ENCODE measurements at places on chromosomes 4 and X.

GRCh38 chr4:79980448-79980847 is 92.6 kb downstream of the ANTXR2 start:
- no peak for DNase-seq

DNA sequence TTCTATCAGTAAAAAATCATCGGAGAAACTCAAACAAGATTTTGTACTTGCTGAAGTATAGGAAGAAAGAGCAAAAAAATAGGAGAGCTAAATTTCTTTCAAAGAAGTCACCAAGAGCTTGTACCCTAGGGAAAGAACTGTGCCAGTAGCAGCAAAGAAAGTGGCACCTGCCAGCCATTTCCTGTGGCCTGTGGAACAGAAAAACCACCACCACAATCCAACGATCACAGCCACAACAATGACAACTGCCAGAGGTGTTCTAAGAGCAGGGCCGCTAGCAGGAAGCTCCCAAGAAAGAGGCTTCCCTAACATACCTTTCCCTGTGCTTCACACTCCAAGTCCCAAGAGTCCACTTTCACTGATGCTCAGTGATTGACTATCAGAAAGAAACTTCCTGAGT is 266.1 kb upstream of the GPC4 start:
- no peak for DNase-seq

DNA sequence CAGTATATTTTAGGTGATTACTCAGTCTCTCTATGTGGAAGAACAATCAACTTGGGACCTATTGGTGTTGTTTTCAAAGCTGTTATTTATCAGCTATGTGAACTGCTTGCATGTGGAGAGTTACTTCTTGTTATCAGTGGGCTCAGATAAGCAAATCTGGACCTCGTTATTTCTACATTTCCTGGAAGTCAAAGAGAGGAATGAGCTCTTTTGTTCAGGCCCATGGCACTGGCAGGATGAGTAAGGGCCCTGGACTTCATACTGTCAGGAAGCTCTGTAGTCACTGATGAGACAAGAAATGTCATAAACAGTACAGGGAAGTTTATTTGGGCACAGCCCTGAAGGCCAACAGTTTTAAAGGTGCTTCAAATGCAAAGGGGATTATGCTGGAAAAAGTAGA is 760.6 kb upstream of the EPHA5 start:
- no peak for DNase-seq

- no peak for DNase-seq
These were observed 122.4 kb downstream of the SYNPO2 start for GRCh38 chr4:119010909-119011606.

DNA sequence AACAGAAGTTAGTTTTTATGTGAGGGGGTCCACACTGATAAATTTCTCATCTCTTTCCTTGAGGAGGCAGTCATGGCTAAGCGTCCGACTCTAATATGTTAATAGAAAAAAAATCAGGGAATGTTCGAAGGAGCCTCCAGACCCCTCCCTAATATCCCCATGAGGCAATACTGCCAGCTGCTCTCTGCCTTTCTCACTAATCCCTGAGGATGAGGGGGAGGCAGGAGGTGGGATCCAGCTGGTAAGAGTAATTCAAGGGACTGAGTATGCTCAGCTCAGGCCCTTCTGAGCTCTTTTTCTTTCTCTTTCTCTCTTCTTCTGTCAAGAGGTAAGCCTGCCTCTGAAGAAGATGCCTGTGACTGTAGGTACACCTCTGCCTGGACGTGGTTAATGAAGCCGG is 51.7 kb downstream of the PIR start:
- DNase-seq, result no peak

DNA sequence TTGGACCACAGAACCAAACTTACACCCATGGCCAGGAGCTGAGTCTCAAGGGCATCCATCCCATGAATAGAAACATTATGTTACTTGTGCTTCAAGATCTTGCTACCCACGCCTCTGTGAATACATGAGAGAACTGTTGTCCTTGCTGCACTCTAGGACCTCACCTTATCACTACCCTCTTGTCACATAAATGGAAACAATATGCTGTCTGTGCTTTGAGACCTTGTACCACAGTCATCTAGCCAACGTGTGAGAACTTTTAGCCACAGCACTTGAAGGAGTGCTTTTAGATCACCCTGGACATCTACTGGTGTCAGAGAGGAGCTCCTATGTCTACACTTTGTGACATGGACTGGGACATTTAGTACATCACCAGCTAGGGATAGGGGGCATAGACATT is 30.7 kb upstream of the HUWE1 start:
- no peak for DNase-seq

- DNase-seq, result no peak
These were observed 9.7 kb upstream of the PLA2G12A start for GRCh38 chr4:109739547-109739946.

GRCh38 chr4:88998001-88998400 is 59.0 kb downstream of the FAM13A start:
- no peak for DNase-seq

DNA sequence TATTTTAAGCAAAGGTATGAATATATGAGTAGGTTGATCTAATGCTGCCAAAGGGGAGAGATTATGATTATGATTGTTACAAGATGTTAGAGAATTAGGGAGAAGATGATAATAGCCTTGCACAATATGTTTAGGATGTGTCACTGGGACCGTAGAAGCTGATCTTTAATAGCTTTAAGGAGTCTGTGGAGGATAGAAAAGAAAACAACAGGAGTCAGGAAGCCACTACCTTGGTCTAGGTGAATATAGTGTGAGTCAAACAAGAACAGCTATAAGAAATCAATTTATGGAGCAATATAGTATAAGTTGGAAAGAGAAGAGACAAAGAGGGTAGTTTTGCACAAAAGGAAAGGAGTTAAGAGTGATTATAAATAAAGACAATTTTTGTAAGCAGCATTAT is 232.7 kb downstream of the FSTL5 start:
- DNase-seq, result no peak

GRCh38 chrX:17812763-17813162 is 48.3 kb downstream of the RAI2 start:
- peak; percentile 16 for DNase-seq

DNA sequence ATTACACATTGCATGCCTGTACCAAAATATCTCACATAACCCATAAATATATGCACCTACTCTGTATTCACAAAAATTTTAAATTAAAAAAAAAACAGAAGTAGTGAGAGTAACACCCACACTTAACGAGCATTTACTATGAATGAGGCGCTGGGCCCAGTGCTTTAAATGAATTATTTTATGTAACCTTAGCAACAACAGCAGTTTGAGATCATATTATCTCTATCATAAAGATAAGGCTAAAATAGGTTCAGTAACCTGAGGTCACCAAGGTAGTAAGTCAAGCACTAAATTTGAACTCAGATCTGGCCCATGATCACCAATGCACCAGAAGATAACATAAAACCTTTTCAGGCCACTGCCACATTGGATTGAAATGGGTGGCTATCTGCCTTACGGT is 5.3 kb upstream of the PROM1 start:
- no peak for DNase-seq

GRCh38 chrX:149760965-149761364 is 12.9 kb upstream of the HSFX1 start:
- DNase-seq, result no peak

GRCh38 chr4:141587897-141588296 is 48.5 kb upstream of the IL15 start:
- no peak for DNase-seq

DNA sequence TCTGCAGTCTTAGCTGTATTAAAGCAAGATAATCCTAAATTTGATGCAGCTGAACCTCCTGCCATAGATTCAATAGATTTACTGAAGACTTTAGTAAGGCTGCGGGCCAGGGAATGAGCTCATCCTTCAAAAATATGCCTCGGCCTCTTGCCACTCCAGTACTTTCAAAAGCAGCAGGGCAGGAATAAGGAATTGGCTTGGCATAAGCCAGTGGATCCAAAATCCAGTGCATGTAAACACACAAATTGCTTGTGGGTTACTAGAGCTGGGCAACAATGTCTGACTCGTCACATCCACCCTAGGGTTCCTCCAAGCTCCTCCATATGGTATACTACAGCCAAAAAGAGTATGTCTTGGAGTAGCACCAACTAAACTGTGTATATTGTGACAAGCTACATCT is 165.0 kb downstream of the AMELX start:
- DNase-seq, result no peak

DNA sequence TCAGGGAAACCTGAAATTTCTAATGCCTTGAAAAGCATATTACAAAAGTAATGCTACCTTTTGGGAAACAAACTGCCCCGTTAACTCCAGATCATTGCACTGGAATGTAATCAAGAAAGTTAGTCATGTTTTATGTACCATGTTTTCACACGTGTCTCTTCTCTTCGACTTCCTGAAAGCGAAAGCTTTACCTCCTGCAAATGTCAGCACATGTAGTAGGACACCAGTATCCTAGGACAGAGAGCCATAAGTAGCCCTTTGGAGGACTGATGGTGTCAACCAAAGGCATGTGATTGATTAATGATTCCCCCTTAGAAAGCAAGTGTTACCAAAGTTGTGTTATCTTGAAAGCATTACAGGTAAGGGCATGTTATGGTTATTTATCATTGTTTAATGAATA is 8.8 kb upstream of the MND1 start:
- DNase-seq, result no peak
